ENCODE measurements at places on chromosomes 16 and 17. TPM values are rescaled to one million over a fixed set of nuclear protein-coding genes. Genes with fewer than 3 reads are reported as not detected.

GRCh38 chr17:69871318-69871717 lies 203.7 kb upstream of the KCNJ16 start:
- DNase-seq: no peak

SSTR5 gene
- not detected for total RNA-seq

ZNHIT3 gene
- total RNA-seq: 50.8 TPM

DNA sequence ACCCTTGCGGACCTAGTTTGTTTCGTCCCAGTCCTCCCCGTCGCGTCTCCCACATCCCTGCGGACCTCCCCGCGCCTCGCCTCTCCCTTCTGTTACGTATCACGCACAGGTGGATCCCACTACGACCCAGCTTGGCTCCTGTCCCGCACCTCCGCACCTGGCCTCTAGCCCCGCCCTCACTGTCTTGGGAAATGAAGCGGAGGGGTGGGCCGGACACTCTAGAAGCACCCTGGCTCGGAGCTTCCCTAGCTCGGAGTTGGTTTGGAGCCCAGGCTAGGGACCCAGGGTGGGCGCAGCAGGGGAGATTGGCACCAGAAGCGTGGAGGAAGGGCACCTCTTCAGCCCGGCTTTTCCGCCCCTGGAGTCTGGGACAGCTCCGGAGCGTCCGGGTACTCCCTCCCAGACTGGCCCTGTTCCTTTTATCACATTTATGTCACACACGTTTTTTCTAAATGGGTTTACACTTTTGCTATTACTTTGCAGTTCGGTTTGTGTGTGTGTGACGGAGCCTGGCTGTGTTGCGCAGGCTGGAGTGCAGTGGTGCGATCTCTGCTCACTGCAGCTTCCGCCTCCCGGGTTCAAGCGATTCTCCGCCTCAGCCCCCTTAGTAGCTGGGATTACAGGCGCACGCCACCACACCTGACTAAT lies 1.4 kb upstream of the CEMP1 start:
- peak; percentile 21 for DNase-seq

ACAP1 gene
- total RNA-seq: 126 TPM

- DNase-seq: no peak
Measured at GRCh38 chr16:70659546-70659945, 13.2 kb downstream of the IL34 start.

EFCAB3 gene
- not detected for total RNA-seq

DNA sequence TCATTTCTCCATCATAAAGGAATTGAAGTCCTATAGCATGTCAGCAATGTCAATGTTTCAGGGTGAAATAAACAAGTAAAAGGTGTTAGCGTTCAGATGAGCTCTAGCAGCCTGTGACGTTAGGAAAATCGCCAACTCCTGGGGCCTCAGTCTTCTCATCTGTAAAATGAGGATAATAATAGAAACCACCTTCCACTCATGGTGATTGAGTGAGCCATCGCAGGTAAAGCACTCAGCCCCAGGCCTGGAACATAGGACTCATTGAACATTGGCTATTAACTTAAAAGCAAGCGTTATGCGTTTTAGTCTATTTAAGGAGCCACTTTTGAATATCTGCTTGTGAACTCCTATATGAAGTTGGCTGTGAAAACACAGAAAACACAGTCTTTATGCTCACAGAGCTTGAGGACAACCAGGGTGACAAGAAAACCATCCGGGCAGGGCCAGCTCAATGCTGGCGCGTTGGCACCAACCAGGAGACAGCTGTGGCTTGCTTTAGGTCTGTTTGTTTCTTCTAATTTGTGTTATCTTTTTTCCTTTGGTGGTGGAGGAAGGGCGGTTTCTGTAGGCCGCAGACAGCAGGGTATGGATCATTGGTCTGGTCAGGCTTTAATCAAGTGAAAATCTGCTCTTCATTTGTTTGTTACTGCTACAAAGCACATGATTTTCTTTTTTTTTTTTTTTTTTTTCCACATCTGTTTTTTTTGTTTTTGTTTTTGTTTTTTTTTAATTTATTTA lies 35.7 kb upstream of the MED9 start:
- no peak for DNase-seq

- no peak for DNase-seq
Measured at GRCh38 chr17:12554251-12554650, 111.4 kb upstream of the MYOCD start.

AP2B1 gene
- total RNA-seq: 126 TPM

DNA sequence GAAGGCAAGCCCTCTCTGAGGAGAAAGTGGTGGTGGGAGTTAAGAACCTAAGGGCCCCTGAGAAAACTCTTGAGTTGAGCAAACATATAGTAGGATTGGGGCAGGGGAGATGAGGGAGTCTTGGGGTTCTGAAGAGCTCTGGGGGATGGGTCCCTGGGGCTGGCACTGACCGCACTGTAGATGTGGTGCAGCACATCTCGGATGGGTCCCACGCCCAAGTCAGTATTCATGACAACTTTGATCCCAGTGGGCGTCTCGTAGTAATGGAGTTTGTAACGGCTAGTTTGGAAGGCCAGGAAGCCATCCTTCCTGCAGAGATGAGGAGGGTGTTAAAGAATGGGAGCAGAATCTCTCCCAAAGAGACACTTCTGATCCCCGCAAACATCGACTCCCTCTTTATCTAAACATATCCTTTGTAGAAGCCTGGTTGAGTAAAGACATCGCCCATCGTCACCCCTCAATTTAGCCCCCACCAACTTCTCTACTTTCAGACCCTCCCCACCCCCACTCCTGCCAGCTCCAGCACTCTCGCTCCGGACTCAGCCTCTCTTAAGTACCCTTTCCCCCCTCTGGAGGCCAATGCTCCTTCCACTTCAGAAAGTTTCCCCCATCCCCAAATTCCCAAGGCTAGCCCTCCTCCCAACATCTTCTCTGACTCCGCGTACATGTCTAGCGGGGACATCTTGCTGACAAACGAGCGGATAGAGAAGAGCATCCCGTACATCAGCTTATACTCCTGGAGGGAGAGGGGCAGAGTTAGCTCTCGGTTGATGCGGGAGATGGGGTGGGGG lies 710 bp downstream of the TRAPPC1 start:
- DNase-seq: no peak

DNA sequence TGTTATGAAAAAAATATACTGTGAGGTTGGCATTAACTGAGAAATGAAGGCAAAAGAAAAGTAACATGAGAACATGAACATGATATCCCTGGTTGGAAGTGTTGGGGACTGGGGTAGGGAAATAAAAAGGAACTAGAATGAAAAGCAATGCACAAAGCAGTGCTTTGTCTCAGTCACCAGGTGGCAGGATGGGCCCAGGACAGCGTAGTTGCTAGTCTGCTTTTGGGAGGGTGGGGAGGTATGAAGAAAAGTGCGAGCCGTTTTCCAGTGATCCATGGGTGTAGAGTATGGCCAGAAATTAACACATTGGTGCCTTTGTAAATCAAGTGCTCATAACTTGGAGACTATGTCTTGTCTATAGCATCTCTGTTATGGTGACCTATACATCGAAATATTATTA lies 662.5 kb upstream of the SALL1 start:
- no peak for DNase-seq

MAP2K6 gene
- 0.71 TPM for total RNA-seq

DNA sequence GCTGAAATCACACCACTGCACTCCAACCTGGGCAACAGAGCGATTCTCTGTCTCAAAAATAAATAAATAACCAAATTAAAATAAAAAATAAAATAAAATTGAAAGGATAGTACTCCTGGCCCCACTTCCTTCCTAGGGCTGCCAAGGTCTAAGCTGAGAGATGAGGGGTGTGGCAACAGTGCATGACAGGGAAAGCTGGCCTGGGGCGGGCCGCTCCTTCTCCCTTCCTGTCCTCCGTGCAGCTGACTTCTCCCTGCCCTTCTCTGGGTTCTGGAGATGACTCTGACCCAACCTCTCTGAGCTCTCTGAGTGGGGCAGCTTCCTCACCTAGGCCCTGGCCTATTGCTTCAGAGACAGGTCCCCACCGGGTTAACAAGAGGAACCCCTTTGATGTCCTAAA lies 8.7 kb upstream of the SLC25A39 start:
- no peak for DNase-seq

- no peak for DNase-seq
Measured at GRCh38 chr16:68764862-68765261, 27.8 kb downstream of the CDH1 start.

- DNase-seq: no peak
Measured at GRCh38 chr16:86572041-86572521, 5.5 kb downstream of the FOXC2 start.

COTL1 gene
- total RNA-seq: 274 TPM

DNA sequence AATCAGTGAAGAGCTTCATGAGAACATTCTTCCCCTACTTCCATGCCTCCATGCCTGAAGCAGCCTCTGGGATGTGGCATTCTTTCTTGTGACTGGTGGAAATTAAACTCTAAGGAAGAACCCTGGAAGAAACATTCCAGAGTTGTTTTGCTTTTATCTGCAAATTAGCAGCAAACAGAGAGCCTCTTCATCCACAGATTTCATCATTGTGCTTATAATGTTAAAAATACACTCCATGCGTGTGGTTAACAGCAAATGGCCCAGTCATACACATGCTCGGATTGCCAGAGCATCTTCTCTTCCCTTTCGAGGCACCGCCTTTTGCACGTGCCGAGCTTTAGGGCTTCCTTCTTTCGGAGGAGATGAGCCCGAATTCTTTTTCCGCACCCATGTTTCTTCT lies 411.3 kb downstream of the SNX29 start:
- DNase-seq: no peak

DNA sequence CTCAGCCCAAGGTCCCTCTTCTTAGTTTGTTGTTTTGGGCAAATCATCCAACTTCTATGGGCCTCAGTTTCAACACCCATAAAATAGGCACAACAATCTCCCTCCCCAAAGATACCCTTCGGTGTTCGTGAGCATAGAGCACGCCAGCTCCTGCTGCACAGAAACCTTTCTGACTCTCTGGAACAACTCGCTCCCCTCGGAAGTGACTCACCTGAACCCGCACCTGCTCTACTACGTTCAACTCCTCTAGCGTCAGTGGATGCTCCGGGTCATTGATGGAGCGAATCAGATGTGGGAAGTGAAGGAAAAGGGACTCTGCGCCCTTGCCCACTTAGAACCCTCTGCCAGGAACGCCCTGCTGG lies 445 bp downstream of the CIAO2B start:
- peak; percentile 57 for DNase-seq

- DNase-seq: no peak
Measured at GRCh38 chr17:13036751-13037150, 18.9 kb upstream of the ELAC2 start.

DNA sequence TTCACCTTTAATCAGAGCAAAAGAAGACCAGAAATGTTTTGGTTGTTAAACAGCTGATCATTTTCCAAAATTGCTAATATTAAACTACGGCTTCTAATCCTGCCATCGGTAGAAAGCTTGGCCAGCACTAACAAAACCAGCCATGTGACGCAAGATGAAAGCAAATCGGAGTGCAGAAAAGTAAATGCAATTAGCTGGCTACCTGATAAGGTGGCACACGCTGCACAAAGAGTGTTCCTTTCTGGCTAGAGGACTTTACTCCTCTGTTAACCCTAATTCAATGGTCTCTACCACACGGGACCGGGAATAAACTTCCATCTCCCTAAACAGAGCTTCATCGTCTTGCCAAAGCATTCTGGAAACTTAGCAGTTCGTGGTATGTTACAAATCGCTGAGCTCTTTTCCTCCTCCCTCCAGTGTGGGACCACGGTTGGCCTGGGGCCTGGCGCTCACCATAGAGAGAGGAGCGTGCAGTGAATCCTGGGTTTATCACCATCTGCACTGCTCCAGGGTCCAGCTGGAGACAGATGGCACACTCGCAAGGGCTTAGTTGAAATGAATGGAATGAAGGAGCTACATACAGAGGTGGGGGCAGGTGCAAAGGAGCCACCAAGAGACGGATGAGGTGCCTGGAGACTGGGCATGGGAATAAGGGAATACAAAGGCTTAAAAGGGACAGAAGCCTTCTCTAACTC lies 10.1 kb upstream of the COG1 start:
- no peak for DNase-seq

DNA sequence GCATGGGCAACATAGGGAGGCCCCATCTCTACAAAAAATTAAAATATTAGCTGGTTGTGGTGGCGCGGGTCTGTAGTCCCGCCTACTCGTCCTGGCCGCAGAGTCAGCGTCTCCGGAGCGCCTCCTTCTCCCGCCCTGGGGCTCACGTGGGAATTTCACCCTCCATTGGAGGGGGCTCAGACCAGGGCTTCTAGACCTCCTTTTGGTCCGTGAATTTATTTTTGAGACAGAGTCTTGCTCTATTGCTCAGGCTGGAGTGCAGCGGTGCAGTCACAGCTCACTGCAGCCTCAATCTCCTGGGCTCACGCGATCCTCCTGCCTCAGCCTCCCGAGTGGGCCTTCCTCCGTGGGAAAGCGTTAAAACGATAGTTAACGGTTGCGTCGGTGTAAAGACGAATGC lies 394 bp upstream of the NME4 start:
- DNase-seq: no peak

DNA sequence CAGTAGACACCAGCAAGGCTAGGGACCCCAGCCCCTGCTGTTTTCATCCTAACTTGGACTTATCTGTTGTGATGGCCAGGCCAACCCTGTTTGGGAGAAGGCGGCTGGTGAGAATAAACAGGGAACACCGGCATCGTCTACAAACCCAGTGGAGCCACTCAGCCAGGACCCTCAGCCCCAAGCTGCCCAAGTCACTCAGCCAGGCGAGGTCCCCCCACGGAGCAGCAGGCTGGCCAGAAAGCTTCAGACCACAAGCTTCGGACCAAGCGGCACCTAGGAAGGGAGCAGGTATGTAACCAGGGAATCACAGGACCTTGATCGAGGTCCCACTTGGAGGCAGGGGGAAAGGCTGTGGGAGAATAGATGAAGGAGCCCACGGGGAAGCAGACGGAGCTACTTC lies 23.4 kb downstream of the RBFOX3 start:
- no peak for DNase-seq

GRCh38 chr17:35808240-35808961 lies 883 bp upstream of the TAF15 start:
- DNase-seq: no peak

DNA sequence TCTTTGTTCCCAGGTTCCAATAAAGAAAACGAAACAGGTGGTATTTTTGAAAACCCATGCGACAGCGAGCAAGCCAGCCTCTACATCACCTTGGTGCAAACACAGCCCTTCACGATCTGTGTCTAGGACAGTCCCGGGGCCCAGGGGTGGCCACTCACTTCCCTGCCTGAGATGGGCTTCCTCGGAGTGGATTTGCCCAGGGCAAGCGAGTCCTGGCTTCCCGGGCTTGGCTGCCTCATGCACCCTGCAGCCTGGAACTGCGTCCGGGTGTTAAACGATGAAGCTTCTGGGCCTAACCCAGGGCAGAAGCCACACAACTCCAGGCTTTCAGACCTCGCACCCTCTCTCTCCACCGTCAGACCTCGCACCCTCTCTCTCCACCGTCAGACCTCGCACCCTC lies 66.0 kb downstream of the RPH3AL start:
- DNase-seq: no peak

HIGD1B gene
- total RNA-seq: not detected

DNA sequence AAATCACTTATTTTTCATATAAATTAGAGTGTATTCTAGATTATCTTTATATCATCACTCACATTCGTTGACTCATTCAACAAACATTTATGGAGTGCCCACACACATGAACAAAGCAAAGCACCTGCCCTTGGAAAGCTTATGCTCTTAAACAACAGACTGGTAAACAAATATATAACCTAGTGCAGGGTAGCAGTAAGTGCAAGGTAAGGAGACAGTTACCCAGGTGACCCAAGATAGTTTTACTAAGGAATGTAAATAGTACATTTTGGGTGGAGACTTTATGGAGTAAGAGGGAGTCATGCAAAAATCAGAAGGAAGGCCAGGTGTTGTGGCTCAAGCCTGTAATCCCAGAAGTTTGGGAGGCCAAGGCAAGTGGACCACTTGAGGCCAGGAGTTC lies 40.4 kb upstream of the HELZ start:
- DNase-seq: no peak

KARS1 gene
- total RNA-seq: 345 TPM

KRTAP1-5 gene
- not detected for total RNA-seq

KRTAP16-1 gene
- total RNA-seq: not detected
